ENCODE measurements at places on chromosomes 13 and 19.

DNA sequence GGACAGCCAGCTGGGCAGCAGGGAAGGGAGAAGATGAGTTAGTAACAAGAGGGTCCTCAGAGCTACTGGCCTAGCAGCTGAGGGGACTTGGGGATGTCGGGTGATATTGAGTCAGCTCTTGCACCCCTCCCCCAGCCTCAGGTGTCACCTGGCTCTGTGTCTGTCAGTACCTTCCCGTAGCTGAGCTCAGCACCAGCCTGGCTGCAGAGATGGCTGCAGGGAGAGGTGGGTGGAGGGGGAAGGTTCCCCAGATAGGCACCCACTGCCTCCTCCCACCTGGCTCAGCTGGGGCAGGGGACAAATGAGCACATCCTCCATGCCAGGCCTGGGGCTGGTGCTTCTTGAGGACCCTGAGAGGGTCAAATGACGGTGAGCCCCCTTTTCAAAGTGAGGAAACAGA, 6.8 kb upstream of the KPTN start:
- no peak for DNase-seq

GRCh38 chr13:29954082-29955028, 103.9 kb upstream of the UBL3 start:
- DNase-seq = no peak

GRCh38 chr19:36527341-36527740, 730 bp downstream of the ZNF260 start:
- DNase-seq = no peak

DNA sequence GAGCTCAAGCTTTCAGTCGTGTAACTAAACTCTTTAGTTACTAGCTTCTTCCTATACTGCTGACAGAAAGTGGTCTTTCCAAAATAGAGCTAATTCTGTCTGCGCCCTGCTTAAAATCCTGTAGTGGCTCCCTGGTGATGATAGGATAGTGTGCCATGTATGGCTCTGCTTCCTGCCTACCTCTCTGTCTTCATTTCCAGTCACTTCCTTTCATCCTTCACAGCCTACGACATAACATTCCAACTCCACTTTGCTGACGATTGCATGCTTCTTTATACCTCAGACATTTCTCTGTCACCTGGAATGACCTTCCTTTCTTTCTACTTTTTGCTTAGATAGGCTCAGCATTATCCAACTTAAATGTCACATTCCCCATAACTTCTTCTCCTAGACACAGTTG, 190.8 kb downstream of the MAB21L1 start:
- DNase-seq = no peak

DNA sequence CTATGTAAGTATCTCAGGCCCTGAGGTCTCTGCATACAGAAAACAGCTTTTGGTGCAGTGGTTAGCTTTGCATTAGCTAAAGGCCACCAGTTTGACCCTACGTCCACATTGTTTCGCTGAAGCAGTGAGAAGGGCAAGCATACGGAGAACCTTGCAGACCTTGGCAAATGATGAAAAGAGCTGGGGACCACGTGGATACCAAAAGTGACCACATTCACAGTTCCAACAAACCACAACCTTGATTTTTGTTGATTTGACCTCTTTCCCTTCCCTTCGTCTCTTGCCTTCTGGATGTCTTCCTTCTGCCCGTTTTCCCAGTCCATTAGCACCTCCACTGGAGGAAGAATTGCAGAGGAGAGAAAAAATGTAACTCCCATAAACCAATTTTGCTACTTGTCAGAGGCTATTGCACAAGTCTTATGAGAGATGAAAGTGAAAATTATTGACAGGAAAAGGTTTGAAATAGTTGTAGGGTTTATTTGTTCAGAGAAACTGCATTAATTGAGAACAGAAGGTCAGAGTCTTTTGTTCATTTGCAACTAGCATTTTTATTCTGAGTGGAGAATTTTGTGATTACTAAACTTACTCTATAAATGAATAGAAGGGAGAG, 293.9 kb upstream of the HTR2A start:
- DNase-seq = no peak

DNA sequence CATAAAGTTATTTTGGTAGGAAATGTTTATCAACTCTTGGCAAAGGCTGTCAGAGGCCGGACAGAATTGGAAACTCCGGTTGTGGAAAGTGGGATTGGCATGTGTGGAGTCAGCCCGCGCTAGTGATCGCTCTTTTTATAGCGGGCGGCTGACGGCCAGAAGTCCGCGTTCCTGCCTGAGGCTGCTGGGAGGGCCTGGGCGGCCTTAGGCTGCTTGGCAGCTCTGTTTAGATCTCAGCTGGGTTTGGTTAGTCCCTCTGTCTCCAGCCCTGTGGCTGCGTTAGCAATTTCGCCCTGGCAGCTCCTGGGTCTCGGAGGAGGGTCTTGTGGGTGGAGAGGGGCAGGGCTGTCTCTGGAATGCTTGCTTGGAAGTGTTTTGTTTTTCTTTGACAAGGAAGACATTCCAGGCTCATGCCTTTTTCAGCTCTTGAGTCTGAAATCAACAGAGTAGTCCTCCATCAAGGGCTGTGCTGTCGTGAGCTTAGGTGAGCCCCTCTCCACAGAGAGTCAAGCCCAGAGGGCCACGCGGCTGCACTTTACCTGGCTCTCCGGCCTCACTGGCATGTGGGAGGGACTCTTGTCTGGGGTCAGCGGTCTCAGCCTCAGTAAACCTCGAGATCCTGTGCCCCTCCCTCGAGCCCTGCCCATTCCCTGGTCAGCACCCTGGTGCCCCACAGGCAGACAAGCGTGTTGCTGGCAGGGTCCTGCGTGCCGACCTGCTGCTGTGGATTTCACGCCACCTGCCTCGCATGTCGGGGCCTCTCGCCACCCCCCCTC, 22.5 kb downstream of the DOT1L start:
- DNase-seq = no peak

DNA sequence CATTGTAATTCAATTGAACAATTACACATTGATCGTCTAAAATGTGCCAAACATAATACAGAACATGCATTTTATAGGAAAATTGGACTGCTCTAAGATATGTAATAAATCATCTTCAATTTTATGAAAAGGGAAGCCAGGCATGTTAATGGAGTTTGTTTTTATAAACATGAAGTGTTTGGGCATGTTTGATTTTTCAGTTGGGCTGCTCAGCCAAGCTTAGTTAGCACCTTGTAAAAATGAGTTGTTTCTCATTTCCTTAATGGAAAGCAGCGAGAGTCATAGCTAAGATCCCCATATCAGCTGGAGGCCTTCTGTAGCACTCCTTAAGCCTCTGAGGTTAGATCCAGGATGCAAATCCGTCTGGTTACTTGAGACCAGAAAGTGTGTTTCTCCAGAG, 422.3 kb downstream of the SPRY2 start:
- DNase-seq = peak; percentile 27

DNA sequence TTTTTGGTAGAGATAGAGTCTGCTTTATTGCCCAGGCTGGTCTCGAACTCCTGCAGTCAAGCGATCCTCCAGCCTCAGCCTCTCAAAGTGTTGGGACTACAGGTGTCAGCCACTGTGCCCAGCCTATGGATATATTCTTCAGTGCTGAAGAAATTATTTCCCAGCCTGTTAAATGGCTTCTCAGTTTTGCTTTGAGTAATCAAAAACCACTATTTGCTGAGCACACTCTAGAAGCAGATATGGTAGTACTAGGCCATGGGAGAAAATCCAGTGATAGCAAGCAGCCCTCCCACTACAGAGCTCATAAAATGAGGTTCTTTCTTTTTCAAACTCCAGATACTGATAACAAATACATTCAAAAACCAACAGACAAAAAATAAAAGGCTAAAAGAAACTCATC, 80.6 kb upstream of the CLDN10 start:
- no peak for DNase-seq

Data from WERI-Rb-1 (cell line).